ENCODE measurements at places on chromosomes 13 and 19.

- no peak for DNase-seq
Observed at GRCh38 chr19:54873990-54874389, at the start of gene FCAR. Gene FCAR, plus strand, starts transcription at chr19:54874235. Its CDS starts 55 bp downstream, at chr19:54874290.

DNA sequence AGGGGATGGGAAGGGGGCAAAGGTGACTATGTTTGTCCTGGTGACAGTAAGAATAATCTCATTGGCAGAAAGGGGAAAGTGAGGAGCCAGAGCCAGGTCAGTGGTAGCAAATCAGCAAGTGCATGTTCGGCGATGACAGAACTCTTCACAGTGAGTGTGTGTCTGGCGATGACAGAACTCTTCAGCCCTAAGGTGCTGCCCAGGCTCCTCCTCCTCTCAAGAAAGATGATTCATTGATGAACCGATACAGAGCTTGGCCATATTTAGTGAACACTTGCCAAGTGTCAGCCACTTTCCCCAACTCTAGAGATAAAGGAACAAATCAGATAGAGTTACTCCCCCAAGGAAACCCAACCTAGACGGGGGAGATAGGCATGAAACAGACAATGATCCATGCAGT lies 199.3 kb upstream of the UBL3 start:
- DNase-seq = no peak

GRCh38 chr19:33713194-33713593 lies 83.5 kb upstream of the KCTD15 start:
- DNase-seq = no peak

DNA sequence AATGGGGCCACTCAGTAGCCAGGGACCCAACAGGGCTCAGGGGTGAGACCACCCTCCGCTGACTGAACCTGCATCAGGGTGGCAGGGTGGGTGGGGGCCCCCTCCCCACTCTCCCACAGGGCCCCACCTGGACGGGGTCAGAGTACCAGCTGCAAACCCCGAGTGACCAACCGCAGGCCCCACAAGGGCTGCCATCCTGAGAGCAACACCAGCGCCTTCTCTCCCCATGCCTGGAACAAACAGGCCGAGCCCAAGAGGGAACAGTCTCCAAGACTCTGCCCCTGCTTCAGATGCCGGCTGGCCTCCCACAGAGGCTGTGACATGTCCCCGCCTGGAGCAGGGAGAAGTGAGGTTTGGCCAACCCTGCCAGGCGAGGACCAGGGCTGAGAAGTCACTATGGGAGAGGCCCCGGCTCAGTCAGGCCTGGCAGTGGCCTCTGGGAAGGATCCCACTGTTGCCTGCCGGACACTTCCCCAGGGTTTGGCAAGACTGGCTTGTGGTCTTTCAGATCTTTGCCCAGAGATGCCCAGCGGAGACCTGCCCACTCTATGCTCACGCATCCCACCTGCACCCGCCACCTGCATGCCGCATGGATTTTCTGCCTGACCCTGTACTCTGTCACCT lies 27.2 kb downstream of the MPND start:
- no peak for DNase-seq

GRCh38 chr13:94534166-94534565 lies 54.7 kb upstream of the DCT start:
- no peak for DNase-seq

GRCh38 chr13:43614063-43614462 lies 172.7 kb downstream of the ENOX1 start:
- no peak for DNase-seq

- no peak for DNase-seq
Observed at GRCh38 chr13:32098272-32098671, 66.7 kb downstream of the FRY start.

DNA sequence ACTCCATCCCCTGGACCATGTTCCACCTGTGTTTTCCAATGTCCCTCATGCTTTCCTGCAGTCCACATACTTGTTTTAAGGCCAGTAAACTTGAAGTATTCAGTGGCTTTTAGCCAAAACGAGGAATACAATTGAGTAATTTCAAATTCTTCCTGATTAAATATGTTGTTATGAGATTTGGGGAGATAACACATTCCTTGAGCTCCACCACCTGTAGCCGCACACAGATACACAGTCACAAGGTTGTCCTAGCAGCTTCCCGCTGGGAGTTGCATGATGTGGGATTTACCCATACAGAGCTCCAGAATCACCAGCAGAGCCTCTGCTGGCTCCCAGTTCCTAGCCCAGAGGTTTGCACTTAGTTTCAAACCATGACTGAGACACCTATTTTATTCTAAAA lies 53.6 kb upstream of the FRY start:
- DNase-seq = no peak

DNA sequence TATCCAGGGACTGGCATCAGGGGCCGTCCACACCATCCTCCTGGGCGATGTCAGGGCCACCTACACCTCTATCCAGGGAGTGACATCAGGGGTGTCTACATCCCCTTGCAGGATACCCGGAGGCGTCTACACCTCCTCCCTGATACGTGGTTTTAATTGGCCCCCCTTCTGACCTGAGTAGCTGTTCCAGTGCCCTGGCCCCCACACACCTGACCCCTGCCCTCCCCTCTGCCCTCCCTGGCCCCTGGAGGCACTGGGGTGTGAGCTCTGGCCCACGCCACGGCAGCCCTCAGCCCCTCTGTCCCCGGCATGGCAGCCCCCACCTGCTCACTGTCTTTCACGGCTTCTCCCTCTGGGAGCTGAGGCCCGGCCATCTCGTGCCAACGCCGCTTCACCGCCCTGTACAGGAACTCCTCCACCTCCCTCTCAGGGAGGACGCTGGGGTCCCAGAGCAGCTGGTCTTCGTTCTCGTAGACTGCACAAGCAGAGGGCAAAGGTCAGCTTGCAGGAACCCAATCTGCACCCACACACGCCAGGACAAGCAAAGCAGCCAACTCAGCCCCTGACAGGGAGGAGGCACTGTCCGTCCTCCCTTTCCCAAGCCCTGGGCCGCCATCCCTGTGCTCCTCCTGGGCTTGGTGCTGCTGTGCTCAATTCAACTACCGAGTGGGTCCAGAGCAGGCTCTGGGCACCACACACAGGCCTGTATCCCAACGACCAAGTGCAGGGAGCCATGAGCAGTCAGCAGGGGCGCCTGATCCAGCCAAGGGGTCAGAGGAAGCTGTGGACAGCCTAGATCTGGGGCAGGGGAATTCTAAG lies 22.2 kb upstream of the PLPP2 start:
- no peak for DNase-seq

GRCh38 chr19:966485-967088 lies 17.6 kb upstream of the WDR18 start:
- DNase-seq = no peak

GRCh38 chr13:73793361-73793760 lies 340.8 kb downstream of the KLF12 start:
- DNase-seq = no peak

GRCh38 chr19:33953592-33953991 lies 156.9 kb downstream of the KCTD15 start:
- no peak for DNase-seq

- DNase-seq = no peak
Observed at GRCh38 chr19:43362179-43362578, 8.7 kb downstream of the CD177 start.

DNA sequence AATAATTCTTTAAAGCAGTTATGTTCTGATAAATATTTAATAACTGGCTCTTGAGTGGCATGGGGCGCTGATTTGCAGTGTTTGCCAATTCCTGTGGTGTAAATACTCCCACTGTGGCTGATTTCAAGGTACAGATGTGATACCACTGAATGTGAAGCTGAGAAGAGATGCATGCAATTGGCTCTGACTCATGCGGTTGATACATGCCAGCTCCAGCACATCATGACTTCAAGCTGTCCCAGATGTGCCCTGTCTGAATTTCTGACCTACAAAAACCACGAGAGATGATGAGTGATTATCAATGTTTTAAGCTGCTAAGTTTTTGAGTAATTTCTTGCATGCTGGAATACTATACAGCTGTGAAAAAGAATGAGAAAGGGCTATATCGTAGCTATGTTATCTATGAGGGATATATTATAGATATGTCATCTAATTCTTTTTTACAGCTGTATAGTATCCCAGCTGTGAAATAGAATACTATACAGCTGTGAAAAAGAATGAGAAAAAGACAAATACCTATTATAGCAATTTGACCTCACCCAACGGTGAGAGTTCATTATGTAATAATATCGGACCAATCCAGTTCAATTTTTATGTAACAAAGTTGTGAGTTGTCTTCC lies 7.6 kb upstream of the ACSBG2 start:
- no peak for DNase-seq

GRCh38 chr13:44044547-44045179 lies 165.0 kb downstream of the LACC1 start:
- no peak for DNase-seq

- DNase-seq = peak; percentile 67
Observed at GRCh38 chr19:35213663-35214632, 14.6 kb downstream of the FAM187B start.

- no peak for DNase-seq
Observed at GRCh38 chr19:13926715-13927114, 11.5 kb downstream of the PODNL1 start.

GRCh38 chr13:80072231-80072630 lies 268.7 kb downstream of the SPRY2 start:
- no peak for DNase-seq

DNA sequence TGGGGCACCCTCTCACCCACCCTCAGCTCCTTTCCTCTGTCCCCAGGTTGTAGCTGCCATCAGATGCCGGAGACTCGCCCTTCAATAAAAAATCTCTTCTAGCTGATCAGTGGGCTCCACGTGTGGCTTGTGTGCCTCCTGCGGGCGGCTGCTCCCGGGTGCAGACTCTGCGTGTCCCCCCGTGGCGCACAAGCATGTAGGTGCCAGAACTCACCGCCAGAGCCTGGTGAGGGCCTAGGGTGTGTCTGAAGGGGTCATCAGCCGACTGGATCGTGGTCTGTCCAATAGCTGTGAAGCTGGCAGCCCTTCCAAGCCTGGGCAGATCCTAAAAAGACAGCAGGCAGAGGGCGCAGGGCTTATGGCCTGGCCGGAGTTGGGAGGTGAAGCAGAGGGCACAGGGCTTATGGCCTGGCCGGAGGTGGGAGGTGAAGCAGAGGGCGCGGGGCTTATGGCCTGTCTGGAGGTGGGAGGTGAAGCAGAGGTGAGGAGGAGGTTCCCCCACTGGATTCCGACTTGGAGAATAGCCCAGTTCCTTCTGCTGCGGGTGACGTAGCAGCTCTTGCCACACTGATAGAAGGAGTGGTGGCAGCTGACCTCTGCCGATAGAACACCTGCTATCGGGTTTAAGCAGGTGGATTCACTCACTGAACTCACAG lies 11.7 kb downstream of the NOP53 start:
- DNase-seq = no peak

DNA sequence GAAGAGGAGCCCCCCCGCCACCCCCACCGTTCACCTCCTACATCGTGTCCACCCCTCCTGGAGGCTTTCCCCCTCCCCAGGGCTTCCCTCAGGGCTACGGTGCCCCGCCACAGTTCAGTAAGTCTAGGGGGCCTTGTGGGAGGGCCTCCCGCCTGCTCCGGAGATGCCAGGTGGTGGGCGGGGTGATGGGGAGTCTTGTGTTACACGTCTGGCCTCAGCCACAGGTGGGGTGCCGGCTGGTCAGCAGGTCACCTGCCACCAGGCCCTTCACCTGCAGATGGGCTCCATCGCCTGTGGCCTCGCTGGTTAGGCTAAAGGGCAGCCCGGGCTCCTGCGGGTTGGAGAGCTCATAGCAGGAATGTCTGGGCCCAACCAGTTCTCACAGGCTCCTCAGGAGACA lies 8.0 kb upstream of the RPS15 start:
- DNase-seq = no peak

- no peak for DNase-seq
Observed at GRCh38 chr19:18651300-18651699, 14.5 kb downstream of the KLHL26 start.

GRCh38 chr13:50161052-50161451 lies 145.8 kb downstream of the KCNRG start:
- DNase-seq = no peak

DNA sequence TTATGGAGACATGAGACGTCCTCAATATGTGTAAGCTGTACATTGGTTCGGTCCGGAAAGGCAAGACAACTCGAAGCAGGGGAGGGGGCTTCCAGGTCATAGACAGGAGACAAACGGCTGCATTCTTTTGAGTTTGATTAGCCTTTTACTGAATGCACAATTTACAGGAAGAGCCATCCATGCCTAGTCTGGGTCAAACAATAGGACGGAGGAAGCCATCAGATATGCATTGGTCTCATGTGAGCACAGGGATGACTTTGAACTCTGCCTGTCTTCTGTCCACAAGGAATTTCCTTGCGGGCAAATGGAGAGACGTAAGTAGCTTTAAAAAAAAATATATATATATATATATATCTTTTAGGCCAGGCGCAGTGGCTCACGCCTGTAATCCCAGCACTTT lies 1.9 kb upstream of the CCNP start:
- no peak for DNase-seq

GRCh38 chr13:28885181-28885580 lies 65.0 kb downstream of the MTUS2 start:
- DNase-seq = no peak

DNA sequence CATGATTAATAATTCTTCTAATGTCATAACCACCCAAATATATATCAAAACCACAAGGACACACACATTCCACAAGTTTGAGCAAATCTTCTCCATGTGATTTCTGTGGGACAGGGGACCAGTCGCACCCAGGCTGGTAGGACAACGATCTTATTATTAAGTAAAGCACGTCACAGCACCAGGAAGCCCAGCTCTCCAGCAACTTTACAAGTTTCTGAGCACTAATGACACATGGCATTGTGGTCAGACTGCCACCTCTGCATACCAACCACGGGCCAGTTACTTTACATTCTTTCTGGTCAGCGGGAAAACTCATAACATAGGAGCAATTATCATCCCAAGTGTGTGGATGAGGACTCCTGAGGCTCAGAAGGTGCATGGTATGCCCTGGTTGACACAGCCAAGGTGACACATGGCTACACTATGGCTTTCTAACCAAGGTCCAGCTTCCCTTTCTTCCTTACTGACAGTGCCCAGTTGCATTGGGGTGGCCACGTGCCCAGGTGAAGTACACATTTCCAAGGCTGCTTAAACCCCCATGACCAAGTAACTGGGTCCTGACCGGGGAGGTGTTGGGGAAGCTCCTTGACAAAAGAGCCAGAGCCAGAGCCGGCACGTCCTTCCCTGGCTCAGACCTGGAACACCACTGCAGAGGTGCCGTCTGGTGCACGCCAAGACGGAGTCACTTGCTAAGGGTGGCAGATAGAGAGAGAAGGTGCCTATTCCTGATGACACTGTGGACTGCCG lies 27.4 kb downstream of the LATS2 start:
- DNase-seq = no peak

GRCh38 chr13:32622827-32623226 lies 36.6 kb downstream of the PDS5B start:
- no peak for DNase-seq

- no peak for DNase-seq
Observed at GRCh38 chr19:50181121-50181520, 18.0 kb upstream of the IZUMO2 start.

GRCh38 chr19:50686310-50687032 lies 33.1 kb downstream of the SHANK1 start:
- DNase-seq = no peak
